ENCODE measurements at places on chromosomes 5 and 9. TPM values are rescaled to one million over a fixed set of nuclear protein-coding genes. Genes with fewer than 3 reads are reported as not detected.

DNA sequence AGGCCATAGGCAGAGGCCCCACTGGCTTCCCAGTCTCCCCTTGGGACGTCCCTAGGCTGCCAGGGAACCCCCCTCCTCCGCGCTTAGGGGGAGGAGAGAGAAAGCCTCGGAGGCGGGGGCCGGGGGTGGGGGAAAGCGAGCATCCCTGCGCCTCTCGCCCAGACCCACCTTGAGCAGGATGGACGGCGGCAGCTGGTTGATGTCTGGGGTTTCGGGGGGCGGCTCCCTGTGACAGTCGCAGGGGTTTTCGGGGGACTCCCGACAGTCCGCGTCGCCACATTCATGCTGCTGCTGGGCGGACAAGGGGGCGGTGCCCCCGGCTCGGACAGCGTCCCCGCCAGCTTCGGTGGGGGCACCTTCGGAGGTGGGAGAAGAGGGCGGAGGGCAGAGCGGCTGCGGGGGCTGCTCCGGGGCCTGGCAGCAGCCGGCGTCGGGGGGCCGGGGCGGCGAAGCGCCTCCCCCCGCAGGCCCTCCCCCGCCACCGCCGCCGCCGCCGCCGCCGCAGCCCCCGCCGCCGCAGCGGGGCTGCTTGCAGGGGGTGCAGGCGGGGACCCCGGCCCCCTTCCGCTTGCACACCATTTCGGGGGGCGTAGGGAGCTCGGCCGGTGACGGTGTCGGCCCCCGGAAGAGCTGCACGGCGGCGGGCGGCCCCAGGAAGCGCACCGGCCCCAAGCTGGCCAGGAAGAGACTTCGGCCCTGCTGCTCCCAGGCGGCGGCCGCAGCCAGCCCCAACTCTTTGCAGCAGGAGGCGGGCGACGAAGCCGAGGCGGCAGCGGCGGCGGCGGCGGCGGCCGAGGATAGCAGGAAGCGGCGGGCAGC, 1.2 kb downstream of the FBXL17 start:
- peak; percentile 73 for DNase-seq

- no peak for DNase-seq
Measured at GRCh38 chr9:72044095-72044494, 16.3 kb downstream of the C9orf57 start.

The NR2F1-AS1 gene
- 0.57 TPM for total RNA-seq

The SPATA31D4 gene
- total RNA-seq: not detected

All from left ventricle myocardium superior (tissue), 1 donor.